ENCODE measurements at places on chromosomes 16 and 17.

DNA sequence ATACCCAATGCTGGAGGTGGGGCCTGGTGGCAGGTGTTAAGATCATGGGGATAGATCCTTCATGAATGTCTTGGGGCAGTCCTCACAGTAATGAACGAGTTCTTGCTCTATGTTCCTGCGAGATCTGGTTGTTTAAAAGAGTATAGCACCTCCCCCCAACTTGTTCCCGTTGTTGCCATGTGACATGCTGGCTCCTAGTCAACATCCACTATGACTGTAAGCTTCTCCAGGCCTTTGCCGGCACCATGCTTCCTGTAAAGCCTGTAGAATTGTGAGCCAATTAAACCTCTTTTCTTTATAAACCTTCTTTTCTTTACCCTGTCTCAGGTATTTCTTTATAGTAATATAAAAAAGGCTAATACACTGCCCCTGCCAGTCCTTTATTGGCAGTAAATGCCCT is 33.3 kb downstream of the RANBP10 start:
- DNase-seq, result no peak

DNA sequence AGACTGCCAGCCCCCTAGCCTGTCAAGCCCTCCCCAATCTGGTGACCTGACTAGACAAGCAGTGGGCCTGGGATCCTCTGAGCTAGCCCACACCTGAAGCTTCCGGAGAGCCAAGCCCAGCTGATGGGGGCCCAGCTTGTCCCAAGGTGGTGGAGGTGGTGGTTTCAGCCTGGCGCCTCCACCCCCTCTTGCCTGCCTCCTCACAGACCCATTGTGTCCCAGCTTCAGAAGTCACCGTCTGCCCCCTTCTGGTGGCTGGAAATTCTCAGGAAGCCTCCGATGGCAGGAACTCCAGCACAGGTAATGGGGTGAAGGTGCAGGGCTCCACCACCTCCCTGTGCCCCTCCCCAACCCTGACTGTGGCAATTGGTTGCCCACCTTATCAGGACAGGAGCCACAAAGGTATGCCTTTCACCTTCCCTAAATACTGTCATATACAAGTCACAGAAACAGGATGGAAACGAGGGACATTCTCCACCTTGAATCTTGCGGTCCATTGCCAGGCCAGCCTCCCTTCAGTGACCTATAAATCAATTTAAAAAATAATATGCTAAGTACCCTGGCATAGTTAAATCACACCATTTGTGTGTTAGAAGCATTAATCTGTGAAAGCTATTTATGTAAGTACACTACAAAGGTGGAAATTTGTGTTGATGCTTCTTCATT is 66.0 kb upstream of the ZNF423 start:
- DNase-seq, result peak; percentile 37

- no peak for DNase-seq
Measured at GRCh38 chr16:31148281-31148728, 1.6 kb downstream of the PRSS36 start.

DNA sequence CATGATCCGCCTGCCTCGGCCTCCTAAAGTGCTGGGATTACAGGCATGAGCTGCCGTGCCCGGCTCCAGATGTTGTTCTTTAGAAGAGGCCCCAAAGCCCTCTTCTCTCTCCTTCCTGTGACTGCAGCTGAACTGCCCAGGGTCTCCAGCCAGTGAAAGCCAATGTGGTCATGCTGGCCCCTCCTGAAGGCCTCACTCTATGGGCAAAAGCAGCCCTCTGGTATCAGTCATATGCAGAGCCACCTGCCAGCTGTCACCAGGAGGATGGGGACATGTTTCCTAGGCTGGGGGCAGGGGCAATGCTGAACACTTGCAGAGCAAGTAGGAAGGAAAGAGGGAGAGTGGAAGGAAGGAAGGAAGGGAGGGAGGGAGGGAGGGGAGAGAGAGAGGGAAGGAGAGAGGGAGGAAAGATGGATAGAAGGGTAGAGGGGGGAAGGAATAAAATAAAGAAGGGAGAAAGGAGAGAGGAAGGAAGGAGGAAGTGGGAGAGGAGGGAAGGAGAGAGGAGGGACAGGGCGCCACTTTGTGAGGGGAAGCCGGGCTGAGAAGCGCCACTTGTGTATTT is 36.0 kb downstream of the SOCS3 start:
- no peak for DNase-seq

DNA sequence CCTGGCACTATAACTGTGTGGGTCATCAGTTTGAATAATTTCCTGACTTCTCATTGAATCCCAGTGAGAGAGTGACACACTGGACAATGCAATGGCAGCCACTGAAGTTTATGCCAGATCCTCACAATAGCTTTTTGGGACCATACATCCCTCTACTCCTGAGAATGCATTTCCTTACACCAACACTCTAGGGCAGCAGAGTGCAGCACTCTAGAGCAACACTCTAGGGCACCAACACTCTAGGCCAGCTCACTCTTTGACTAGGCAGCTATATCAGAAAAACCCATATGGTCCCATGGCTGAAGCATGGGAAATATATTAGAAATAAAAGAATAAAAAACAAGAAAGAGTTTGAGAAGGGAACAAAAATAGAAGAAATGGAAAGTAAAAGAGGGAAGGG is 309.2 kb downstream of the MAP2K6 start:
- DNase-seq, result no peak

- no peak for DNase-seq
Measured at GRCh38 chr16:54268766-54269165, 17.8 kb downstream of the IRX3 start.

GRCh38 chr17:34886831-34887230 is 74.4 kb downstream of the CCT6B start:
- no peak for DNase-seq

GRCh38 chr17:79043191-79043930 is 19.4 kb downstream of the C1QTNF1 start:
- no peak for DNase-seq

DNA sequence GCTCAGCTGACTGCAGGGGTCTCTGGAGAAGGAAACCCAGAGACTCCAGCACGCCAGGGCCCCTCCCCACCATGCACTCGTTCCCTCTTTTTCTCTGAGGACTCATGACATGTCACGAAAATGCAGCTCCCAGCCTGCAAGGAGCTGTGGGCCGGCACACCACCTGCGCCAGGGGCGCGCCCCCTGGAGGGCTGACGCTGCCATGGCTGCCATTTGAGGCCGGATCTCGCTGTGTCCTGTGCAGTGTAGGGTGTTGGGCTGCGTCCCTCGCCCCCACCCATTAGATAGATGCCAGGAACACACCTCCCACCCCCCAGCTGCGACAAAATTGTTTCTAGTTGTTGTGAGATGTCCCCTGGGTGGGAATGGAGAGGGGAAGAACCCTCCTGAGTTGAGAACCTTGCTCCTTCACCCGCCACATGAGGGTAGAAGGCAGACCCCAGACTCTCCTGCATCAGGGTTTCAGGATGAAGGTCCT is 8.2 kb downstream of the SYNGR2 start:
- no peak for DNase-seq

GRCh38 chr17:4513113-4514032 is 14.7 kb downstream of the SPNS2 start:
- no peak for DNase-seq

DNA sequence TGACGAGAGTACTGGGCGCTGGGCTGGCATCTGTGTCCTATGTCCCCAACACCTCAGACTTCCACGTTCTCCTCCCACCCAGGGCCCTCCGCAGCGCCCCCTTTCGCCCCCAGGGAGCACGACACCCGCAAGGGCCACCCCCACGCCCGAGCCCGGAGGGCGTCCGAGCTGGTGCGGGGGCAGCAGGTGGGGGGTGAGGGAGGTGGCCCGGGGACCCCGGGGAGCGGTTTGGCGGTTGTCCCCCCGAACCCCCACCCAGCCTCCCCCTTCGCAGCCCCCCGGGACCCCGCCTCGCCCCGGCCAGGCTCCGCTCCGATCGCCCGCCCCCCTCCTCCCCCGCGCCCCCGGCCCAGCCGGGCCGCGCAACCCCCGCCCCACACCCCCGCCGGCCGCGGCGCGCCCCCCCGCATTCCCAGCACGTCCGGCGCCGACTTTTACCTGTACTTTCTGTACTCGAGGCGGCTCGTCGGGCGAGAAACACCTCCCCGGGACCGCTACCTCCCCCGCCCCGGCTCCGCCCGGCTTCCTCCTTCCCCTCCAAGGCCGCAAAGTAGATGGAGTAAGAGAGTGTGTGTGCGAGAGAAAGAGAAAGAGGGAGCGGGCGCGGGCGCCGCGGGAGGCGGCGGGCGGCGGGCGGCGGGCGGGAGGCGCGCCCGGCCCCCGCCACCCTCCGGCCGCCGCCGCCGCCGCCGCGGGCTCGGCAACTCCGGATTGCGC is 901 bp downstream of the CDYL2 start:
- DNase-seq, result no peak

All from NCI-H1417 (cell line).